ENCODE measurements at places on chromosomes 12 and 14.

GRCh38 chr14:103334644-103335622, 896 bp downstream of the EIF5 start:
- peak; percentile 27 for ATAC-seq

DNA sequence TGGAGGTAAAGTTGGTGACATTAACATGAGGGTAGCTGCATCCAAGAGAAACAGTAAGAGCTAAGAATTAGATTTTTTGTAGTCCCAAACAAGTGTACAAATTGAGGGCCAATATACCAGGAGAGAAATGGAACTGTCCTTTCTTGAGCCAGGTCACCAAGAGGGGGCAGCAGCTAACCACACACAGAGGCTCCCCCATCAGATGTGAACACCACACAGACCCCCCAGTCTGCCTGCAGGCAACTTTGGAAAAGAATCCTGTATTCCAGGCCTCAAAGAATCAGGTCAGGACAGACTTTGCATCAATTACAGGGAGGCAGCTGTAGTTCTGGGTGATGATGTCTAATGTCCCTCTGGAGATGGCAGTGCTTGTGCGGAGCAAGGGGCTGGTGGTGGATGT, 77.9 kb downstream of the SPTB start:
- ATAC-seq = peak; percentile 51

DNA sequence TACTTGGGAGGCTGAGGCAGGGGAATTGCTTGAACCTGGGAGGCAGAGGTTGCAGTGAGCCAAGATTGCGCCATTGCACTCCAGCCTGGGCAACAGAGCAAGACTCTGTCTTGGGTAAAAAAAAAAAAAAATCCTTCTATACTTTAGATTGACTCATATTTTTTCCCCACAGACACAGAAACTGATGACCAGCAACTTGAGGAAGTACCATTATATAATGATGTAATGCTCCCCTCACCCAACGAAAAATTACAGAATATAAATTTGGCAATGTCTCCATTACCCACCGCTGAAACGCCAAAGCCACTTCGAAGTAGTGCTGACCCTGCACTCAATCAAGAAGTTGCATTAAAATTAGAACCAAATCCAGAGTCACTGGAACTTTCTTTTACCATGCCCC, 24.3 kb upstream of the SNAPC1 start:
- no peak for ATAC-seq

- no peak for ATAC-seq
These were observed 44.3 kb downstream of the GALNT9 start for GRCh38 chr12:132284827-132285741.

DNA sequence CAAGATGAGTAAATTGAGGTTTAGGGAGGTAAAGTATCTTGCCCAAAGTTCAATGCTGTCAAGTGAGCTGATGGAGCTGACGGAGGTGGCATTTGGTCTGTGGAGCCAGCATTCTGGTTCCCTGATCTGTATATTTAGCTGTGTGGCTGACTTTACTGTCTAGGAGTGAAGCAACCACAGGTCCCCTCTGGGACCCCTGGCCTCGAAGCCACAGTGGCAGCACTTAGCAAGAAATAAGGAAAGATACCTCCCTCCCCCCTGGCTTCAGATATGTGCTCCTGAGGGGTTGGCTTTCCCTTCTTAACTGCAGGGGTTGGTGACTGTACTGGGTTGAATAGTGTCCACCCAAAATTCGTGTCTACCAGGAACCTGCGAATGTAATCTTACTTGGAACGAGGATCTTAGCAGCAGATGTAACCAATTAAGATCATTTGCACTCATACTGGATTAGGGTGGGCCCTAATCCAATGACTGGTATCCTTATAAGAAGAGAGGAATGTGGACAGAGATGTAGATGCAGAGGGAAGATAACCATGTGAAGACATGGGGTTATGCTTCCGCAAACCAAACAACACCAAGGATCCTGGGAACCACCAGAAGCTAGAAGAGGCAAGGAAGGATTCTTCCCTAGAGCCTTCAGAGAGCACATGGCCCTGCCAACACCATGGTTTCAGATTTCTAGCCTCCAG, 2.0 kb upstream of the ACVR1B start:
- no peak for ATAC-seq

DNA sequence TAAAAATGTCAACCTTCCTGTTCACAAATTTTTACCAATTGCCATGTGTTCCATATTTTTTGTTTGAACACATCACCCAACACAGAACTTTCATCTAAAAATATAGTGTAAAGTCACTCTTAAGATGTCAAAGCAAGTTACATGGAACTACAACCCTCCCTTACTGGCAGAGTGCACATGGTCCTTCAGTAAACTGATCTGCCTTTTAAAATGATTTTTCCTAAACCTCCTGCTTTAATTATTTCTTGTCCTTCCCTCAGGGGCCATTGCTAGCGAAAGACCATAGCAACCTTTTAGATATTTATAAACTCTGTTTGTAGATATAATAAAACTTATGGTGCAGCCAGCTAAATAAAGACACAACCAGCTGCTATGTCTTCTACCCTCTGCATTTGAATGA, 255.2 kb upstream of the FAR2 start:
- ATAC-seq = no peak

GRCh38 chr14:71907793-71908515, 24.3 kb upstream of the RGS6 start:
- no peak for ATAC-seq

DNA sequence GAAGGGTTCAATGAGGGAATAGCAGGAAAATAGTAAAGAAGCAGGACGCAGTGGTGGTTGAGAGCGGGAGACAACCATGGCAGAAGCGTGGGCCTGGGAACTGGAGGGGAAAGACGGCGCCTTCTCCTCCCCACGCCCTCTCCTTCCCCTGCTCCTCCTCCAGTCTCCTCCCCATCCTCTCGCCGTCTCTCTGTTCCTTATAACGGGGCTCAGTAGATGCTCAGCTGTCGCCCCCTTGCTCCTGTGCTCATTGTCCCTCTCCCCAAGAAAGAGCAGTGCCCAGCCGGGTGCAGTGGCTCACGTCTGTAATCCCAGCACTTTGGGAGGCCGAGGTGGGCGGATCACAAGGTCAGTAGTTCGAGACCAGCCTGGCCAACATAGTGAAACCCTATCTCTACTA, 142.0 kb downstream of the BCL11B start:
- no peak for ATAC-seq

DNA sequence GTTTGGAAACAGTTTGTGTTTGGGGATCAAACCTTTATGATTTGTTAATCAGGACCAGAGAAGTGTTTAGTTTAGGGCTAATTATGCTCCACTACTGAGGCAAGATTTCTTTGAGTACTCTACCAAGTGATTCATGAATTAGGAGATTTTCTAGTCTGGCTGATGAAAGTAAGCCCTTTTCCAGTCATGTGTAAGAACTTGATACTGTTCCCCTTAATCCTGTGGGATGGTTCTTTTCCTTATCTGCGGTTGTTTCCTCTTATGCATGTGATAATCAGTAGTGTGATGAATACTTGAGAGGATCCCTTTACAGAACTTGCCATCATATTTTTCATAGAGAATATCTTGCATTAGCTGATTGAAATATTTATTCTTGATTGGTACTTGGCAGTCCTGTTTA, 42.1 kb downstream of the DYRK2 start:
- ATAC-seq = peak; percentile 28

- ATAC-seq = no peak
These were observed 910.4 kb downstream of the VRK1 start for GRCh38 chr14:97707603-97708002.

DNA sequence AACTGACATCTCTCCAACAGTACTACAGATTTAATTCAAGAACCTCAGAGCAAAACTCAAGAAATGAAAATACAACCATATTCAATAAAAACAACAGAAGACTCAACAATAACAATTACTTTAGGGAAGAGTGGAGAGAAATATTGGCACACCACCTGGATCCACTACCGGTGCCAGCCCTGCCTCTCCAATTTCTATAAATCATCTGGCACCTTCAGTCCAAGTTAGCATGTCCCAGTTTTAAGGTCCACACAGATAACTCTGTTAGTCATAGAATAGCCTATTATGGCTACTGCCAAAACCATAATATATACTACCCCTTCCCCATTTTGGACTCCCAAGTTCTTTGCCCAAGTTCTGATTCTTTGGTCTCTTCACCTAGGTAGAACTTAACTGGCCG, 69.9 kb upstream of the PSMA6 start:
- ATAC-seq = no peak

GRCh38 chr12:7650091-7650490, 15.6 kb downstream of the APOBEC1 start:
- ATAC-seq = no peak

GRCh38 chr14:99757331-99758070, 35.7 kb upstream of the EML1 start:
- ATAC-seq = peak; percentile 43

DNA sequence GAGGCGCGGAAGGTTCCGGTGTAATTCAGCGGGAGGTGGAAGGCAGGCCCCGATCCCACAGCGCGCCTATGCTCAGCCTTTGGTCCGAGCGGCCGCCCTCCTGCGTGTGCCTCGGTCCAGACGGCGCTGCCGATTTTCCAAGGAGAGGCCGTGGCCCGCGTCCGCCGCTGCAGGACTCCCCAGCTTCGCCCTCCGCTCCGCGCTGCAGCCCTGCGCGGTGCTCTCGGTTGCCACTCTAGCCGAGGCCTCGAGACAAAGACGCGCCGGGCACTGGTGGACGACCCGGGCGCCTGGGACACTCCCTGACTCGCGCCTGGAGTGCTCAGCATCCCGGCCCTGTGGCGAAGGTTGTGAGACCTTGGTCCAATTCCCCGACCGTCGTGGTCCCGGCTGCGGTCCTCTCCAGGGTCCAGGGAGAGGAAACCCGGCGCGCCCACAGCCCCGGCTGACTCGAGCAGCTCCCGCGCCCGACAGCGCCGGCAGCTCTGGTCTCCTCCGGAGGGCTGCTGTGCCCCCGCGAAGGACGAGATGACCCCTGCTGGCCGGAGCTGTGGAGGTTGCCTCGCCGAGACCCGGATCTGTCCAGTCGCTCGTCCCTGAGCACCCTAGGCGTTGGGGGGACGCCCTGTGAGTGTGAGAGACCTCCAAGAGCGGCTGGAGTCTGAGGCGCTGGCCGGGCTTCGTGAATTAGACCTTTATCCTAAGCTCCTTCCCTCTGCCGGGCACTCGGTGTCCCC, 6.5 kb downstream of the HOXC12 start:
- peak; percentile 43 for ATAC-seq

DNA sequence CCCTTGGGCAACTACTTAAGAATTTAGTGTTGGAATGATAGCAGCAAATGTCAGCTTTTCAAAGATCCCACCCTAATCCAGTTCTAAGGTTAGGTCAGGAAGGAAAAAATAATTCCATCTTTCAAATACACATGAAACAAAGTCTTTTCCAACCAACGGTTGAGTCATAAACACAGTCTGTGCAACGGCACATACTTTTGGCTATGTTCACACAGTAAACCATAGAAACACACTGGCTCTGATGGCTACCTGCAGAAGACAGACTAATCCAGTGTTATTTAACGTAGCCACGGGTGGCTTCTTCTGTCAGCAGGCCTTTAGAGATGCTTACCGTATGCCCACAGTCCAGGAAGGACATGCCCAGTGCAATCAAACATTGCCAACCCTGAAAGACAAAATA, 35.7 kb downstream of the HIGD1C start:
- ATAC-seq = no peak

- ATAC-seq = no peak
These were observed 110.8 kb downstream of the KCNH5 start for GRCh38 chr14:62934439-62934838.

DNA sequence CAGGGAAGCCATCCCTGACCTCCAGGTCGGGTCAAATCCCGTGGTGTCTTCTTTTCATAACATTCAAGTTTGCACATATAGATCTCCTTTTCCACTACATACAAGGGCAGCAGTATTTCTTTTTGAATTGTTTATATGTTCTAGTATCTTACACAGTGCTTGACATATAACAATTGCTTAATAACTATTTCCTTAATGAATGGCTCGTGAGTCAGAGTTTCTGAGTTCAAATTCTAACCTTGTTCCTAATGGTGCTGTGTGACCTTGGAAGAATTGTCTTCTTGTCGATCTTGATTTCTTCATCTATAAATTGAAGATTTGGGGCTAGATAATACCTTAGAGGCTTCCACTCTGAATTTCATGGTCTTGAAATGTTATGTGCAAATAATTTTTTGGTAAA, 57.2 kb upstream of the PELI2 start:
- ATAC-seq = no peak

DNA sequence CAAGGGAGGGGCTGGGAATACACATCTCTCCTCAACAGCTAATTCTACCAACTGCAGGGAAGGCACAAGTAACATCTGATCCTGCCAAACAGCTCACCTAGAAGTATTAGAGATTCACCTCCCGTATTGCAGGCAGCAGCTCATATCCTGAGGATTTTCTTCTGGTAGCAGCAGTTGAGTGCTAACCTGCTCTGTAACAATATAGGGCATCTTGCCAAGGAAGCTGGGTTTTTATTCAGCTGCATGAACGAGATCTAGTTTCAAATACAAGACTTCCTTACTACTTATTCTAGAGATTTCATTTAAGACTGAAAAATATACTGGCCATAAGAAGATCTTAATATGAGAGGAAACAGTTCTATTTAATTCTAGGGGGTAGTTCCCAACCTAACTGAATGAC, 261.4 kb upstream of the USP15 start:
- no peak for ATAC-seq

DNA sequence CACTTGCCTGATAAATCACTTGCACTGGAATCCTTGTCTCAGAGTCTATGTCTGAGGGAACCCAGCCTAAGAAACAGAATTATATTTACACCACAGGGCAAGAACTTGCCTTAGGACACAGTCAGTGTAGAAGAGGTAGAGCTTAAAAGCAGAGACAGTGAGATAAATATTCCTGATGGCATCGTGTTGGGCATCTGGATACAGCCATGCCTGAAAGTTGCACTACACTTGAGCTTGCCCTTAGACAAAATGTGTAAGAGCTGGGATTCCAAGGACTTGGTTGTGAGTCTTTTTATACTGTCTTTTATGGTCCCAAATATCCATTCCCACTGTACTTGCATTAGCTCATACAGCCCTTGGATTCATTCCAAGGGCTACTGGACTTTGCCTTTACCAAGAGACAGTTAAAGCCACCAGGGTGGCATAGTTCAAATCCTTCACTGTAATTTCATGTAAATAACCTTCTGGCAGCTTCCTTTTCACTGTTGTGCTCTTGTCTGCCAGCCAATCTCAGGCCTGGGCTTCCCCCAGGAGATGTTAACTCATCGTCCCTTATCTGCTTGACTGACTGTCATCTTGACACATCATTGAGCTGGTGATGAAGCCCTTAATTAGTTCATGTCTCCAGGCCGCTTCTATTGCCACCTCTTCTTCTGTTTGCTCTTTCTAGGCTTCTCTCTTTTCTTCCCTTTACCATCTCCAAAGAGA, 577.9 kb upstream of the TBX3 start:
- no peak for ATAC-seq

- no peak for ATAC-seq
These were observed 10.1 kb upstream of the TINF2 start for GRCh38 chr14:24252289-24253124.

- ATAC-seq = peak; percentile 61
These were observed 270.5 kb downstream of the C12orf75 start for GRCh38 chr12:105600911-105601545.

- ATAC-seq = no peak
These were observed 99.2 kb downstream of the SCARB1 start for GRCh38 chr12:124764451-124764850.

DNA sequence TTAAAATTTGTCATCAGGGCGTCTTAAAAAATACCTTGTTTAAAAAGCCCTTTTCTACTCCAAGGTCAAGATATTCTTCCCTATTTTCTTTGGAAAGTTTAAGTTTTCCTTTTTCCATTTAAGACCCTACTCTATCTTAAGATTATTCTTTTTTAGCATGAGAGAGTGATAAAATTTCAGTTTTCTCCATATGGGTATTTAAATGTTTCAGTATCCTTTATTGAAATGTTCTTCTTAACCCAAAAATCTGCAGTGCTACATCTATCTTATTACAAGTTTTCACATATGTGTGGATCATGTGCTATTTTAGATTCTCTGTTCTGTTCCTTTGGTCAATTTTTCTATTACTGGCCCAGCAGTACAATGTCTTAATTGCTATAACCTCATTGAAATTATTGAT, 202.2 kb downstream of the TTC6 start:
- ATAC-seq = no peak

All from SK-N-SH treated with all-trans-retinoic acid at 6 μM for 48 hours (cell line).